AG04449 (cell line): ENCODE measurements at places on chromosomes 1 and 21.

GRCh38 chr1:157487504-157487903, 64.8 kb downstream of the FCRL5 start:
- DNase-seq: no peak

- peak; percentile 10 for DNase-seq
Measured at GRCh38 chr1:96388421-96389310, 332.9 kb upstream of the PTBP2 start.

- DNase-seq: no peak
Measured at GRCh38 chr1:85047472-85048295, 616 bp downstream of the MCOLN3 start.

DNA sequence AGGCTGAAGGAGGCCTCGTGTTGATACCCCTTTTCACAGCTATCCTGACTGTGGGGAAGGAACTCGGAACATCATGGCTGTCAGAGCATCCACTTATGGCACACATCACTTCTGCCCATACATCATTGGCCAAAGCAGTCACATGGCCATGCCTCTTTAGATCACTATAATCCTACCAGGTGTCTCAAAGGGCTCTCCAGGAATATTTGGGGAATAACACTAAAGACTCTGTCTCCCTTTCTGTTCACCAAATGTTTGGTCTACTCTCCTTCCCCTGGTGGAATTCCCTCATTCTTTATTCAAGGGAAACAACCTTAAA, 3.0 kb upstream of the JUN start:
- no peak for DNase-seq

- no peak for DNase-seq
Measured at GRCh38 chr1:49229555-49229954, 452.9 kb upstream of the BEND5 start.
